Hepatocyte (in vitro differentiated cells): ENCODE measurements at places on chromosomes 13 and 19. TPM values are rescaled to one million over a fixed set of nuclear protein-coding genes. Genes with fewer than 3 reads are reported as not detected.

The C1QTNF9 gene
- not detected in 2 replicates for total RNA-seq

DNA sequence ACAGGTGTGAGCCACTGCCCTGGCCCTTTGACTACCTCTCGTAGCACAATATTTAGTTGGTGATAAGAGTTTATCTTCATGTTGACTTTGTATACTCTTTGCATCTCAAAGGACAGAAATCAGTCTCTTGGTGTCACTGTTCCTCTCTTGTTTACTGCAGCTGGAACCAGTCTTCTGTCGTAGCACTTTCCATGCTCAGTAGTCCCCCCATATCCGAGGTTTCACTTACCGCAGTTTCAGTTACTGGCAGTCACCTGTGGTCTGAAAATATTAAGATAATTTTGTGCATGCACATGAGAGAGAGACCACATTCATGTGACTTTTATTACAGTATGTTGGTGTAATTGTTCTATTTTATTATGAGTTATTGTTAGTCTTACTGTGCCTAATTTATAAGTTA is 49.1 kb downstream of the WASF3 start:
- DNase-seq: no peak

GRCh38 chr13:30364876-30365275 is 57.4 kb upstream of the UBE2L5 start:
- DNase-seq: no peak

DNA sequence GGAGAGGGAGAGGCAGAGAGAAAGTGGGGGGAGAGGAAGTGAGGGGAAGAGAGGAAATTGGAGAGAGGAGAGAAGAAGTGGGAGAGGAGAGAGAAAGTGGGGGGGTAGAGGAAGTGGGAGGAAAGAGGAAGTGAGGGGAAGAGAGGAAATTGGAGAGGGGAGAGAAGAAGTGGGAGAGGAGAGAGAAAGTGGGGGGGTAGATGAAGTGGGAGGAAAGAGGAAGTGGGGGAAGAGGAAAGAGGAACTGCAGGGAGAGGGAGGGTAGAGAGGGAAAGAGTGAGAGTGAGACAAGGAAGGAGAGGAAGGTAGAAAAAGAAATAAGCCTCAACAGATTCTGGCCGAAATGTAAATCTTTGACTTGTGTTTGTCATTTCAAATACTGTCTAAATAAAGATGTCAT is 146.6 kb downstream of the KLF12 start:
- no peak for DNase-seq

DNA sequence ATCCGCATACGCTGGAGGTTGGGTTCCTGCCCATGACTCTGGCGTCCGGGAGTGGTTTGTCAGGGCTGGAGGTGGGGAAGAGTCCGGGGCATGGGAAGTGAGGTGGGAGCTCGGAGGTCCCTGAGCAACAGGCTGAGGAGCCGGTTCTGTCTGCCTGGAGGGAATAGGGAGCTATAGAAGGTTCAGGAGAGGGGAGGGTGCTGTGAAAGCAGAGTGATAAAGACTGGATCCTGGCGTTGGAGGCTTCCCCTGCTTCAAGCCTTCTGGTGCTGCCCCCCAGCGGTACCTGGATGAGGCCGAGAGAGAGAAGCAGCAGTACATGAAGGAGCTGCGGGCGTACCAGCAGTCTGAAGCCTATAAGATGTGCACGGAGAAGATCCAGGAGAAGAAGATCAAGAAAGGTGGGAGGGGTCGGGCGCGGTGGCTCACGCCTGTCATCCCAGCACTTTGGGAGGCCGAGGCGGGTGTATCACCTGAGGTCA is 2.6 kb downstream of the HMG20B start:
- no peak for DNase-seq
